ENCODE measurements at places on chromosomes 2 and 18.

DNA sequence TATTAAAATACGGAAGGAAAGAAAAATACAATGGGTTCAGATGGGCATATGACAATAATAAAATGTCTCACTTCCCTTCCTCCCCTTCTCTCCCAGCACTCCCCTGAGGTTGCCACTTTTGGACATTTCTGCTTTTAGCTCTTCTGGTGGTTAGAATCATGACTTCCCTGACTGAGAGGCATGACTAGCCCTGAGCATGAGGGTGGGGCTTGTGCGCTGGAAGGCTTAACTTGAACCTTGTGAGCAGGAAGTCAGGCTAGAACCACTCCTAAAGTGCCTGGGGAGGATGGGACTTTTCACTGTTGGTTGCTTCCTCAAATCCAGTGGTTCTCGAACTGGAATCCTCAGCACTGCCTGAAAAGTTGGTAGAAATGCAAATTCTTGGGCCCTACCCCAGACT is 19.7 kb upstream of the ARHGAP25 start:
- no peak for DNase-seq

DNA sequence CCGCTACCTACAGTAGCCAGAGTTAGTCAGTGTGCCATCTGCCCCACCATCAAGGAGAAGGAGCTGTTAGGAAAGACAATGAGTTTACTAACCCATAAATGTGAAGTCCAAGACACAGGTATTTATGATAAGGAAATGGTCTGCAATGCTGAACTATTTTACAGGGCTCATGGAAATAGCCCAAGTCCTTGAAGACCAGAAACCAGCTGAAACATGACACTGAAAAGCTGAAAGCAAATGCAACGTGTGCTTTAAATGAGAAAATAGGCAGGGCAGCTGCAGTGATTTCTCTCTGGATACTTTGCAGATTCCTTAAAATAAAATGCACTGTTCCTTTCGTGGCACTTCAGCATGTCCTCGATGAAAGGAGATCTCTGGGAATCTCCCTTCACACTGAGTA is 256.4 kb upstream of the TCF4 start:
- no peak for DNase-seq

GRCh38 chr18:49886891-49887764 is 73.8 kb upstream of the ACAA2 start:
- DNase-seq: no peak

DNA sequence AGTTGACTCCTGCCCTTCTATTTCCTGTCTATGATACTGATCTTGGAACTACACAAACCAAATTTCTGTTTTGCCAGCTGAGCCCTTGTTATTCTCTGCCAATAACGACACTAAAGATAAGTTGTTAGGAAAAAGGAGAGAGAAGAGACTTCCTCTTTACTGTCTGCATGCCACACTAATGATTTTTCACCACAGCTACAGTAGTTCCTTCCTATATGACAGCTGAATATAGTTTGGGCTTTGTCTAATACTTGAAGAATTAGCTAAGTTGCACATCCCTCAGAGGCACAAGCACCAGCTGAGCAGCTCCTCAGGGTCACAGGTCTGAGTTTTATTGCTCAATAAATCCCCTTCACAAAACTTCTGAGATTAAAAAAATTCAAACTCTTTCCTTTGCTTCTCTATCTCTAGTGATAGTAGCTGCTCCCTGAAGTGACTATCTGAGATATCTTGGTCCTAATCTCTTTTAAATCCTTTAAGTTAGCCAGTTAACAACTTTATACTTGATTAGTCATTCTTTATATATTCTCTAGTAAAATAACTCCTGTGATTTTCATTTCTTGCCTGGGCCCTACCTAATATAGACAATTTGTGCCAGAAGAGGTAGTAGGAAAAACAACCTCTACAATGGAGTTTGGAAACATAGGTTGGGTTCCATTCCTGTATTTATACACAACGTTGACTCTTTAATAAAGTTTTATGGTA is 253.0 kb upstream of the CNTNAP5 start:
- DNase-seq: no peak

DNA sequence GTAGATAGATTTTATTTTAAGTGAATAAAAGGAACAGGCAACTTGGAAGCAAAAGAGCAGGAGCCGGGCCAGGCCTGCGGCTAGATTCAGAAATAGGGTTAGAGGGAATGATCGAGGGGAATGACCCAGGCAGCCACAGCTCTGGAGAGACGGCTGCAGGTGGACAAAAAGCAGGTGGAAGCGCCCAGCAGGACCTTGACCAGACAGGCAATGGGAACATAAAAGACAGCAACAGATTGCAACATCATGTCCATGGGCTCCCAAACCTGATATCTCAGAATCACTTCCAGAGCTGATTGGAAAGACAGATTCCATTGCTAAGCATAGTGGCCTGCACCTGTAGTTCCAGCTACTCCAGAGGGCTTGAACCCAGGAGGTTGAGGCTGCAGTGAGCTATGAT is 28.6 kb upstream of the STEAP3 start:
- no peak for DNase-seq

- no peak for DNase-seq
Observed at GRCh38 chr2:143691121-143691520, 561.9 kb downstream of the ARHGAP15 start.

DNA sequence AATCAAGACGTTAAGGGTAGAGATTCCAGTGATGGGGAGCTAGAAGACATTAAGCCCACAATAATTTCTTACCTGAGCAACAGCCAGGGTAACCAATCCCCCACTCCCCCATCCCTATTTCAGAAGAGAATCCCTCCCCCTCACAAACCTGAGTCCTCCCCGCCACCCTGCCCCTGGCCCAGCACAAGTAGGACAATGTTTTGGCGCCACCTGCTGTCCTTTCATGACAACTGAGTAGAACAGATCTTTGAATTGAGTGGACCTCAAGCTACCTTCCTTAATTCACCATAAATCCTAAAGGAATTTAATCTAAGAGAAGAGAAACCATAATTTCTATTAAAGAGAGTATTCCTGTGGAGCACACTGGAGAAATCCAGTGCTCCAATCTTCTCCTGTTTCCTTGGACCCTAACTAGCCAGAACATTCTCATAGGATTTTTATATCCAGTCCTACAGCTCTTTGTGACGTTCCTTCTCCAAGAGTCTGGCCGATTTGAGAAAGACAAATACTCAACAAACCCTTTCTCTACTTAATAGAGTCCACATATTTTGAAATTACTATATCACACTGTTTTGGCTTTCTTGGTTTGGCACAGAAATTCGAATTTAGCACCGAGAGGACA is 41.1 kb downstream of the NHEJ1 start:
- peak; percentile 6 for DNase-seq

Measured in effector memory CD4-positive, alpha-beta T cell (primary cell).